ENCODE measurements at places on chromosomes 12 and 14. TPM values are rescaled to one million over a fixed set of nuclear protein-coding genes. Genes with fewer than 3 reads are reported as not detected.
A peak's percentile ranks its signal among the peaks of the same experiment; 100 is the strongest.

DNA sequence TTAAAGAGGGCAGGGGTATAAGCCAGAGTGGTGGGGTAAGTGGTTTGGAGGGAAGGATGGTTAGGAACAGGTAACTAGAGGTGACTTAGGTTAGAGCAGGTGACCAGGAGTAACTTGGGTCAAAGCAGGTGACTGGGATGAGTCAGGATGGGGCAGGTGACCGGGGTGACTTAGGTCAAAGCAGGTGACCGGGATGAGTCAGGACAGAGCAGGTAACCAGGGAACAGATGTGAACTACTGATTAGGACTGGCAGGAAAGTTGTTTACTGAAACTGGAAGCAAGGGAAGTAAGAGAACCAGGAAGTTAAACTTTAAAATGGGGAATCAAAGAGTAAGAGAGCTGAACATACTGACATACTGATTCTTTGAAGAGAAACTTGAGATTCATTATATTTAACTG, 57.4 kb downstream of the FSCB start:
- DNase-seq = no peak

CAPZA3 gene
- not detected for total RNA-seq

GRCh38 chr12:34391771-34392581, 369.7 kb downstream of the ALG10 start:
- DNase-seq = peak; percentile 0

LALBA gene
- not detected for total RNA-seq

GRCh38 chr12:20183563-20183962, 184.8 kb upstream of the PDE3A start:
- no peak for DNase-seq

SMIM41 gene
- total RNA-seq = 0.47 TPM

GRCh38 chr12:118328486-118329330, 44.0 kb downstream of the TAOK3 start:
- DNase-seq = no peak

PMCH gene
- total RNA-seq = not detected

DNA sequence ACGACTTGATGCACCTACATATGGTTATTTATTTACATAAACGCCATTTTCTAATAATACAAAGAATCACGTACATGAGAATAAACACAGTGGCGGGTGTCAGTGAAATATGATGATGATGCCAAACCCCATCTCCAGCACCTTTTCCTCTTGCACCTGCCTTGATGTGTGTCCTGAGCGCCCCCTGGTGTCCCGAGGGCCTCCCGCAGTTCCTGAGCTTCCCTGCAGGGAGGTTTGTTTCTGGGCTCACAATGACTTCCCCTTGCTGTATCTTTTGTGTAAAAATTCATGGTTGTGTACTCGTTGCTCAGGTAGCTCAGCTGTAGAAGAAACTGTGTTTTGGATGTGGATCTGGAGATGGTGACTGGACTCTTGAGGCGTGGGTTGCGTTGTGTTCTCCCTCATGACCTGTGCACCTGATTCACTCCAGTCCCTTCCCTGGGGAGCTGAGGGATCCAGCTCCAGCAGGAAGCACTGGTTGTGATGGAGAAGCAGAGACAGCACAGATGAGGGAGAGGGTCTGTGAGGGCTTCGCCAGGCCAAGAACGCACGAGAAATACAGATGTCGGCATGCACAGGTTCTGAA, 1037.8 kb downstream of the TMEM121 start:
- DNase-seq = no peak

KRT2 gene
- not detected for total RNA-seq

GRCh38 chr12:91326058-91327027, 143.7 kb upstream of the DCN start:
- DNase-seq = no peak

GRCh38 chr12:120978296-120979219, at the start of gene HNF1A:
Gene HNF1A, plus strand, starts transcription at chr12:120978543. Its CDS starts 226 bp downstream, at chr12:120978769.
- DNase-seq = no peak

GRCh38 chr12:104852102-104852501, 106.0 kb downstream of the SLC41A2 start:
- DNase-seq = no peak

GRCh38 chr12:104785886-104786285, 172.2 kb downstream of the SLC41A2 start:
- DNase-seq = no peak

Data from left lung (tissue), 14 donors.